Activated naive CD8-positive, alpha-beta T cell treated with anti-CD3 and anti-CD28 coated beads, Interleukin-2, amount 10 ng/mL, durations not matched to agents 7 days and 5 days (primary cell): ENCODE measurements at places on chromosomes 4 and X. TPM values are rescaled to one million over a fixed set of nuclear protein-coding genes. Genes with fewer than 3 reads are reported as not detected.

GRCh38 chr4:66284991-66285451, 614.7 kb upstream of the EPHA5 start:
- no peaks in the 10 kb centered on the region for H3K27me3 ChIP-seq
- no peak for DNase-seq
- H3K4me1 ChIP-seq, result no peaks in the 10 kb centered on the region
- H3K27ac ChIP-seq, result no peak overlapping the region
- no peaks in the 10 kb centered on the region for H3K36me3 ChIP-seq

DNA sequence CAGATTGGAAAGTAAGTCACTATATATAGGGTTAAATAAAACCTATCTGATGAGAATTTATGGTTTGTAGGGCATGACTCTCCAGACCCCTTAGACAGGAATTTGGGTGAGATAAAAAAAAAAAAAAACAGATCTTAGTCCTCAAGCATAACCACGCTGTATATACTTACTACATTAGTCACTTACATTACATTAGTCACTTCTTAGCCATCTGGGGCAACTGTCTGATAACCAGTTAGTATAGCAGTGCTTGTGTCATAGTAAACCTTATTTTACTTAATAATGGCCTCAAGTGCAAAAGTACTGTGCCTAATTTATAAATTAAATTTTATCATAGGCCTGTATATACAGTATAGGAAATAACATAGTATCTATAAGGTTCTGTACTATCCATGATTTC, 60.2 kb upstream of the RPS6KA6 start:
- H3K4me1 ChIP-seq, result no peaks in the 10 kb centered on the region
- H3K4me3 ChIP-seq, result no peak overlapping the region
- no peaks in the 10 kb centered on the region for H3K36me3 ChIP-seq
- DNase-seq, result no peak

The SMARCA1 gene
- not detected for total RNA-seq

The MTCP1 gene
- 24.5 TPM for total RNA-seq
